ENCODE measurements at places on chromosomes 12 and 14. TPM values are rescaled to one million over a fixed set of nuclear protein-coding genes. Genes with fewer than 3 reads are reported as not detected.

DNA sequence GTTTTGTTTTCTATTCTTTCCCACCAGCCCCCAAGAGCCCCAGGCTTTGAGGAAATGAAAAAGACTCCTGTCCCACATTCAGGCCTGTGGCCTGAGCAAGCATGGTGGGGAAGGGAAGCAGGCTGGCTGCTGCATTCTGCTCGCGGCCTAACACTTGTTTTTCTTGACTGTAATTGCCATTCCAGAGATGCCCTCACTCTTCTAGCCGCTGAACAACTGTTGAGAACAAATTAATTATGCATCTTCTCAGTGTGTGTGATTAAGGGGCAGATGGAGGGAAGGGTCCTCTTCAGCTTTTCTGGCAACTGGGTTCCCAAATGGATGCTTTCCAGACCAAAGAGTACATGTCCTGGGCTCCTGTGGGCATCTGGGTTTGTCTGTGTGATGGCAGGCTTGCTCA lies 43.3 kb downstream of the ADCK1 start:
- H3K4me3 ChIP-seq: no peak overlapping the region
- DNase-seq: no peak
- no peaks in the 10 kb centered on the region for H3K36me3 ChIP-seq
- no peak overlapping the region for H3K27ac ChIP-seq
- no peaks in the 10 kb centered on the region for H3K27me3 ChIP-seq

DNA sequence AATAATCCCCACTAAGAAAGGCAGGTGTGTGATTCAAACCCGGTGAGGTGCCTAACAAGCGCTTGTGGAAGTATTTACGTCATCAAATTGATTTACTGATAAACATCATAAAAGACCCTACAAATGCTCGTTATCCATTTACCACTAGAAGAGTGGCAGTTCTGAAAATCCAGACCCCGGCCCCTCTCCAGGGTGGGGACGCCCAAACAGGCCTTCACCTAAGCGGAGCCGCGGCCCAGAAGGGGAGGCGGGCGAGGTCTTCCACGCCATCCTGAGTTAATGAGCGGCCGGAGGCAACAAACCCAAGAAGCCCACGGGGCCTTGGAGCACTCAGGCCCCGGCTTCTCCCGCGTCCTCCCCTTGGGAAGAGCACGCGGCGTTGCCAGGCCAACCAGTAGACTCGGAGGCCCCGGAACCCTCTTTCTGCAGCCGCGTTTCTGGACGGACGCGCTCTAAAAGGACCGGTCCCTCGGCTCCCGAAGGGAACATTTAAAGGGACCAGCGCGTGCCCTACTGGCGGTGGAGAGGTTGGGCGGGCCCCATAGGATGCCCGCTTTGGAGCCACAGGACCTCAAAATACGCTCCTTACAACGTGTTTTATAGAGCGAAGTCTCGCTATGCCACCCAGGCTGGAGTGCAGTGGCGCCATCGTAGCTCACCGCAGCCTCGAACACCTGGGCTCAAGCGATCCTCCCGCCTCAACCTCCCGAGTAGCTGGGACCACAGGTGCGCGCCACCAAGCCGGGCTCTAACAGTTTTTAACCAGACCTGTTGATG lies 3.5 kb downstream of the PTPN21 start:
- no peak overlapping the region for H3K27ac ChIP-seq
- H3K4me1 ChIP-seq: peaks cover 21% of the 10 kb centered on the region
- peaks cover 3% of the 10 kb centered on the region for H3K27me3 ChIP-seq
- H3K4me3 ChIP-seq: peak overlapping the region; percentile 41
- peak; percentile 56 for DNase-seq
- no peaks in the 10 kb centered on the region for H3K36me3 ChIP-seq

DNA sequence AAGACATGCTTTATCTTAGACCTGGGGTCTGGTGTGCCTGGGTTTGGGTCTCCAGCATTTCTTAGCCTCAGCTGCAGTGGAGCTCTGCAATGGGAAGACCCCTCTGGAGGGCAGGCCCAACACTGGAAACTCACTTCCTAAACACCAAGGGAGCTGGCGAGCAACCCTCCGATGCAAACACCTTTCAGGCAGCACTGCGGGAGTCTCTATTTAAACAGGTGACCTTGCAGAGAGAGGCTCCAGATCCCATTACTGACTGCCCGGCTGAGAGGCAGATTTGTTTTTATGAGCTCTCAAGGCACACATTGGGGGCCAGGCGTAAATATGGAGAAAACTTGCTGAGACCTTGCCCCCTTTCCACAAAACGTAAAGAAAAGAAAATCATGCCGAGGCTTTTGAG lies 195.5 kb downstream of the PAX9 start:
- H3K4me3 ChIP-seq: no peak overlapping the region
- no peaks in the 10 kb centered on the region for H3K36me3 ChIP-seq
- no peak overlapping the region for H3K27ac ChIP-seq
- DNase-seq: no peak
- H3K4me1 ChIP-seq: no peaks in the 10 kb centered on the region

GRCh38 chr12:25146686-25147085 lies 48.3 kb downstream of the DNAI7 start:
- no peaks in the 10 kb centered on the region for H3K36me3 ChIP-seq
- no peaks in the 10 kb centered on the region for H3K27me3 ChIP-seq
- no peak overlapping the region for H3K27ac ChIP-seq

DNA sequence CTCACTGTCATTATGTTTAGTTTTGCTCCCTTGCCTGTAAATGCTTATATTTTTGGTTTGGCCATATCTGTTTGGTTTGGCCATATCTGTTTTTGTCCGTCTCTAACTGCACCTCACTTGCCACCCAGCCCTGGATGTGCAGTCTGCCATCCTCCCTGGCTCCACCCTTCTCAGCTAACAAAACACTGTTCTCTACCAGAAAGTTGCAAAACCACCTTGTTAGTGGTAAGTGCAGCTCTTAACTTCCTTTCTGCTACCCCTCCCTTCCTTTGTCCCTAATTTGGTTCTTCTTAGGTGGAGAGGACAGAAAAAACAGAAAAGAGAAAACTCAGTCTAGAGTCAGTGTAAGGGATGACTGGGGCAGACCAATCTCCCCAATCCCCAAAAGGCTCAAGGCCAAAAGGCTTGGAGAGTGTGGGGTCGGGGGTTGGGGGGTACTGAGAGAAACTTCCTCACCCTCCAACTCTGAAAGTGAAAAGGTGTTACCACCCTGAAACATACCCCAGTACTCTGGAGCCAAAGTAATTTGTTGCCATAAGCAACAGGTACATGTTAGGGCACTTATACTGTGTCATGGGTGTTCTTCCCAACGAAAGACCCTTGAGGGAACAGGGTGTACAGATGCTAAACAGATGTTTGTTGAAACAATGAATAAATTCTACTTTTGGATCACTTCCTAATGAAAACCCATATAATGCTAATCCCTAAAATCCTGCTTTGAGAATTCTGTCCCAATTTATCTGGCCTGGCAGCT lies 5.0 kb downstream of the BIN2 start:
- H3K27ac ChIP-seq: peak overlapping the region; percentile 88
- H3K36me3 ChIP-seq: no peaks in the 10 kb centered on the region
- peak; percentile 58 for DNase-seq
- no peaks in the 10 kb centered on the region for H3K27me3 ChIP-seq
- peak overlapping the region; percentile 60 for H3K4me3 ChIP-seq

- no peak overlapping the region for H3K27ac ChIP-seq
- no peak for DNase-seq
- H3K4me3 ChIP-seq: no peak overlapping the region
- no peaks in the 10 kb centered on the region for H3K36me3 ChIP-seq
- H3K4me1 ChIP-seq: no peaks in the 10 kb centered on the region
These were observed 74.3 kb upstream of the OTX2 start for GRCh38 chr14:56884617-56885016.

DNA sequence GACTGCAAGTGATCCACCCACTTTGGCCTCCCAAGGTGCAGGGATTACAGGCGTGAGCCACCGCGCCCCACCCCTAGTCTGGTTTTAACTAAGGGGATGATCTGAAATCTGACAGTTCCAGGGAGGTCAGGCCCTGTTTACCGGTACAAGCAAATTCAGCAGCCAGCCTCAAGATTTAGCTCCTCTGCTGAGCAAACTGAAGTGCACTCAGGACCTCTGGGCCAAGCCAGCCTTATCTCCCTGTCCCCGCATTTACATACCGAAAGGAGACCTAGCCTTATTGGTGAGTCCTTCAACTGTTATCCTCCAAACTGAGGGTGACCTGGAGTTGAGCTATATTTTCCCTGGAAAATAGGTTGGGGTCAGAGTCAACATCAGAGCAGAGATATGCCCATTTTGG lies 835 bp upstream of the ABHD4 start:
- peaks cover 15% of the 10 kb centered on the region for H3K4me1 ChIP-seq
- H3K36me3 ChIP-seq: peaks cover 11% of the 10 kb centered on the region
- DNase-seq: no peak
- no peak overlapping the region for H3K27ac ChIP-seq

- no peaks in the 10 kb centered on the region for H3K27me3 ChIP-seq
- H3K36me3 ChIP-seq: no peaks in the 10 kb centered on the region
- H3K27ac ChIP-seq: no peak overlapping the region
- DNase-seq: no peak
- H3K4me1 ChIP-seq: no peaks in the 10 kb centered on the region
These were observed 670.8 kb upstream of the FLRT2 start for GRCh38 chr14:84859116-84859515.

DNA sequence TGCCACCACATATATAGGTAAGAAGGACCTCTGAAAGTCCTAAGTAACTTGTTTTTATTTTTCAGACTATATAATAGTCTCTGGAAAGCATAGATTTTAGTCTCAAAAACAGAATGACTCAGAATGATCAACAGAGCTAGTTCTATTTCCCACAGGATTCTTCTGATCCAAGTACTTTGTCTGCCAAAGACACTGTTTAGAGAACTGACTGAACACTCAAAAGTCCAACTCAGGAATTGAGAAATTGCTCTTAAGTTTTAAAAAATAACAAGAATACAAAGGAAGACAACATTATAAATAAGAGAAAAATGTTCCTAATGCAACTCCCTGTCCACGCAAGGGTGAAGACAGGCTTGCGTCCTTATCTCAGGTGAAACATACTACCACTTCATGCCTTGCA lies 29.0 kb downstream of the LGMN start:
- no peak overlapping the region for H3K4me3 ChIP-seq
- H3K36me3 ChIP-seq: no peaks in the 10 kb centered on the region
- H3K27me3 ChIP-seq: no peaks in the 10 kb centered on the region

- no peak overlapping the region for H3K27ac ChIP-seq
- no peaks in the 10 kb centered on the region for H3K27me3 ChIP-seq
- no peaks in the 10 kb centered on the region for H3K36me3 ChIP-seq
- no peaks in the 10 kb centered on the region for H3K4me1 ChIP-seq
- no peak overlapping the region for H3K4me3 ChIP-seq
These were observed 67.0 kb upstream of the SFSWAP start for GRCh38 chr12:131643631-131644452.

DNA sequence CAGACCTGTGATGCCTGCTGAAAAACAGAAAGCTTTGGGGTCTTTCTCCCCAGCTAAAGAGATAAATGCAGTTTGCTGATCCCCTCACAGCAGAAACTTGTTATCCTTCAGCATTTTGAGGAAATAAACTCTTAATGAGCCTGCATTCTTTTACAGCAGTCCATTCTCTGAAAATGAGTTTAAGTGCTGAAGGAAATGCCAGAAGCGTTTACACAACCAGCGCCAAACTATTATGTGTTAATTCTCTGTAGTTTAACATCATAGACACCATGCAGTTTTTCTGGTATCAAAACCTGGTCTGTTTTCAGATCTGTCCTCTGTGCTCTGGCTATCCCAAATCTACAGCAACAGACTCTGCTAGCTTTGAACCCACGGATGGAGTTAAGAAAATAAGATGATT lies 291.3 kb downstream of the NPAS3 start:
- H3K36me3 ChIP-seq: no peaks in the 10 kb centered on the region
- H3K4me1 ChIP-seq: no peaks in the 10 kb centered on the region
- H3K27me3 ChIP-seq: no peaks in the 10 kb centered on the region
- no peak overlapping the region for H3K4me3 ChIP-seq
- no peak overlapping the region for H3K27ac ChIP-seq

- no peak overlapping the region for H3K4me3 ChIP-seq
- H3K36me3 ChIP-seq: no peaks in the 10 kb centered on the region
- no peak overlapping the region for H3K27ac ChIP-seq
- H3K4me1 ChIP-seq: peaks cover 32% of the 10 kb centered on the region
- H3K27me3 ChIP-seq: no peaks in the 10 kb centered on the region
These were observed 40.7 kb downstream of the CORO1C start for GRCh38 chr12:108690542-108691174.

- H3K4me1 ChIP-seq: no peaks in the 10 kb centered on the region
- no peak overlapping the region for H3K27ac ChIP-seq
- no peak for DNase-seq
- no peak overlapping the region for H3K4me3 ChIP-seq
- H3K36me3 ChIP-seq: no peaks in the 10 kb centered on the region
- H3K27me3 ChIP-seq: no peaks in the 10 kb centered on the region
These were observed 283.6 kb downstream of the CACNA1C start for GRCh38 chr12:2336409-2336829.

GRCh38 chr12:68428724-68429501 lies 96.8 kb upstream of the MDM1 start:
- H3K27me3 ChIP-seq: no peaks in the 10 kb centered on the region
- no peak overlapping the region for H3K4me3 ChIP-seq
- no peak for DNase-seq
- no peak overlapping the region for H3K27ac ChIP-seq
- H3K4me1 ChIP-seq: no peaks in the 10 kb centered on the region
- no peaks in the 10 kb centered on the region for H3K36me3 ChIP-seq

DNA sequence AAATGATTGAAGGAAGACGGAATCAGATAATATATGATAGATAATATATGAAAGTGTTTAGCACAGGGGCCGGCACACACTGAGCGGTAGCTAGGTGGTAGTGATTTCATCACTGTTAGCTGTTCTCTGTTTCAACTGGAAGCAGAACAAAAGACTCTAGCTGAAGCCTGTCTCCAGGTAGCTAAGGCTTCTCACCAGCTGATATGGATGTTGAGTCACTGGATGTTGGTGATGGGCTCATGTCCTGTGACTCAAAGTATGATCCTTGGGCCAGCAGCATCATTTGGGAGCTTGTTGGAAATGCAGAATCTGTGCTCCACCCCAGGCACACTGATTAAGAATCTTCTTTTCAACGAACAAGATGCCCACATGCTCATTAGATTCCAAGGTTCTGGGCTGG lies 21.7 kb upstream of the KCNA5 start:
- DNase-seq: no peak
- H3K4me1 ChIP-seq: no peaks in the 10 kb centered on the region
- H3K27ac ChIP-seq: no peak overlapping the region
- H3K27me3 ChIP-seq: no peaks in the 10 kb centered on the region
- H3K4me3 ChIP-seq: no peak overlapping the region

TC2N gene
- 5.7 TPM for polyA plus RNA-seq

BDKRB1 gene
- not detected for polyA plus RNA-seq

NFATC4 gene
- polyA plus RNA-seq: 3.7 TPM

TTC7B gene
- 1.9 TPM for polyA plus RNA-seq

LAG3 gene
- polyA plus RNA-seq: not detected

STAC3 gene
- polyA plus RNA-seq: 4.9 TPM

GPN3 gene
- 6.7 TPM for polyA plus RNA-seq

SYNE3 gene
- polyA plus RNA-seq: 20.2 TPM

FOXG1 gene
- not detected for polyA plus RNA-seq

PPHLN1 gene
- 79.8 TPM for polyA plus RNA-seq

EID3 gene
- polyA plus RNA-seq: 9.4 TPM

FAM186B gene
- polyA plus RNA-seq: 0.13 TPM

LGALS3 gene
- polyA plus RNA-seq: 6.5 TPM

Measured in B cell (primary cell).